GM23248 (cell line): ENCODE measurements at places on chromosomes 7 and 10. TPM values are rescaled to one million over a fixed set of nuclear protein-coding genes. Genes with fewer than 3 reads are reported as not detected.

- H3K36me3 ChIP-seq, result peaks cover 17% of the 10 kb centered on the region
- DNase-seq, result no peak
- H3K4me1 ChIP-seq, result peaks cover 78% of the 10 kb centered on the region
These were observed 67.8 kb downstream of the PTEN start for GRCh38 chr10:87930934-87931835.

DNA sequence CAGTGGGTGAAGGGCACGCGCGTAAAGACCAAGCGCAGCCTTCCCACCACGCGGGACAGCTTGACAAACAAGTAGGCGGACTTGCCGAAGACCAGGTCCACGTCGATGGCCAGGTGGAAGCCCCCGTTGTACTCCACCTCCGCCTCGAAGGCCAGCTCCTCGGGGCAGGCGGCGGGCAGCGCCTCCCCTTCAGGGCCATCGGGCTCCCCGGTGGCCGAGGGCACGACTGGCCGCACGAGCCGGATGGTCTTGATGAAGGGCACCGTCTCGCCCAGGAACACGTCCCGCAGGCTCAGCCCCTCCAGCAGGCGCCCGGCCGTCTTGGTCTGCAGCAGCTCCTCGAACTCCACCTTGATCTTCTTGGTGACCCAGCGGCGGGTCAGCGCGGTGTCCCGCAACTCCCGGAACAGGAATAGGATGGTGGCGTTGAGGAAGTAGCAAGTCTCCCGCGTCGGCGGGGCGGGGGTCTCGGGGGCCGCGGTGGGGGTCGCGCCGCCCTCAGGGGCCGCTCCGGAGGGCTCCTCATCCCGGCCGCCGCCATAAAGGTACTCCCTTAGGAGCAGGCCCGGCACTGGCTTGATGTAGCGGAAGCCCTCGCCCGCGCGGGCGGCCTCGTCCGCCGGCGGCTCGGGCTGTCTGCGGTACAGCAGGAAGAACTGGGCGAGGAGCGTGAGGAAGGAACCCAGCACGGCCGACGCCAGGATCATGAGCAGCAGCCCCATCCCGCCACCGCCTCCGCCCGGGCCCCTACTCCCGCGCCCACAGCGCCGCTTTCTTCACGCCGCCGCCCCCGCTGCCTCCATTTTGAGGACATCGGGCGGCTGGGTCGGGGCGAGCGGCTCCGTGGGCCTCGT is 507 bp downstream of the PDZD8 start:
- H3K4me1 ChIP-seq, result peaks cover 27% of the 10 kb centered on the region
- peak overlapping the region; percentile 89 for H3K4me3 ChIP-seq
- peak; percentile 80 for DNase-seq
- no peaks in the 10 kb centered on the region for H3K27me3 ChIP-seq
- peak overlapping the region; percentile 74 for H3K27ac ChIP-seq
- no peaks in the 10 kb centered on the region for H3K36me3 ChIP-seq

DNA sequence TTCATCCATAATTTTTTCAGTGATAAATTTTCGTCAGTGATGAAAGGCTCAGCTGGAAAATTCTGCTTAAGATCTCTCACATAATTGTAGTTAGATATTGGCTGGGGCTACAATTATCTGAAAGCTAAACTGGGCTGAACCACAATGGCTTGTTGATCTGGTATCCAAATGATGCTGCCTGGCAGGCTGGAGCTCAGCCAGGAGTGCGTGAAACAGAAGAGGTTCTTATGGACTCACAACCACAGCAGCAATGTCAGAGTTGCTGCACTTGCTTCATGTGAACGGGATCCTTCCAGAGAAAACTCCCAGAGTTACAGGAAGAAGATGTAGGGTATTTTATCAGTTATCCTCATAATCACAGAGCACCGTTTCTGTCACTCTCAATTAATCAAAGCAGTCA is 533.2 kb upstream of the POM121L12 start:
- DNase-seq, result no peak
- H3K4me1 ChIP-seq, result no peaks in the 10 kb centered on the region
- H3K27ac ChIP-seq, result no peak overlapping the region
- no peaks in the 10 kb centered on the region for H3K36me3 ChIP-seq
- no peaks in the 10 kb centered on the region for H3K27me3 ChIP-seq

ABCB1 gene
- total RNA-seq, result 0.11 TPM in 1 of 2 replicates, not detected in the other

SPDYE9 gene
- total RNA-seq, result not detected in 2 replicates
